Hippocampal formation (tissue), 2 donors: ENCODE measurements at places on chromosomes 1 and 21.

- DNase-seq, result no peak
These were observed 70.8 kb upstream of the CASZ1 start for GRCh38 chr1:10867138-10867721.

DNA sequence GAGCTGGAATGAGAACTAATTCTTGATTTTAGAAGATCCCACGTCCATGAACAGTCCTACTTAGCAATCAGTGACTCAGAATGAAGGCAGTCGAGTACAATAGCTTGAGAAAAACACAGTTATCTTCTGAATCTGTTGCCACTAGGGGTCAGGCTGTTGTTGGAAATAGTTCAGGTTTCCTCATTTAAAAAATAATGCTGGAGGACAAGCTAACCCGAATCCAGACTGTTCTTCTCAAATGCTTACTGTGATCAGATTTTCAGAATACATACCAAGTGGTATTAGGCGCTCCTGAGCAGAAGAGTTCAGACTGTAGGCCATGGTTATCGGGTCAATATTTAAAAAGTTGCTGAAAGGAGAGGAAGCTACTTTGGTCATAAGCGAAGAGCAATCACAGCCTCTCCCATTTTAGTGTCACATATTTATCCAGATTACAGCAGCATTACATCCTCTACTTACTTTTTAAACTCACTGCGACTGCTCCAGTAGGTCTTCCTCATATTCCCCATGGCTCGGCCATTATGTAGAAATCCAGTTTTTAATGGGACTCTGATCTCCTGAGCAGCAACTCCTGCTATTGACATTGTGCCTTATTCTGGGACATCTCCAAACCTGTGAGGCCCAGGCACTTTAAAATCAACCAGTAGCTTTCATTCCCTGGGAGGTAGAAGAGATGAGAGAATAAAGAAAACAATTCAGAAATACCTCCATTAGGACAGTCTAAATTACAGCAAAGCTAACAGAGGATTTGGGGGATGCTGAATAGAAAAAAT, 10.9 kb downstream of the ERRFI1 start:
- DNase-seq, result peak; percentile 26

GRCh38 chr1:98045767-98046641, 125.2 kb upstream of the DPYD start:
- DNase-seq, result no peak

- DNase-seq, result no peak
These were observed 40.4 kb upstream of the LRRN2 start for GRCh38 chr1:204725821-204726448.

- no peak for DNase-seq
These were observed 4.0 kb downstream of the USP24 start for GRCh38 chr1:55210990-55211801.

DNA sequence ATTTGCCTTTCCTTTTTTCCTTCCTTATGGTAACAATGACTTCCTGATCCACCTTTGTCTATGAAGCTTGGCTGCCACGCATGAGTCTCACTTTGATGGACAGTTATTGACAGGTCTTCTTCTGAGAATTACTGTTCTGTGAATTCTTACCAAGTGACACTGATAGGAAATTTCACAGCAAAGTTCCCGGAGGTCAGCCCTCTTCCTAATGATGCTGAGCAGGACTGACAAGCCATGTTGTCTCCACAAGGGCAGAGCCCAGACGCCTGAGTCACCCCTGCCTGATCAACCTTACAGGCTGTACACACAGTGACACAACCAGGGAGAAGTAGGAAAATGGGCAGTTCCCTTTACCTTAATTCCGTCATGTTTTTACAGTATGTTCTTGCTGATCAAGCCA, 44.2 kb downstream of the ZC3H11B start:
- no peak for DNase-seq

GRCh38 chr1:164466001-164466421, 93.0 kb upstream of the PBX1 start:
- DNase-seq, result no peak

GRCh38 chr1:16375521-16376340, 8.7 kb downstream of the SZRD1 start:
- DNase-seq, result no peak

GRCh38 chr21:38712071-38712470, 93.7 kb upstream of the ETS2 start:
- DNase-seq, result no peak
